ENCODE measurements at places on chromosomes 3 and 15. TPM values are rescaled to one million over a fixed set of nuclear protein-coding genes. Genes with fewer than 3 reads are reported as not detected.

GRCh38 chr3:194069421-194070219 lies 66.3 kb upstream of the HES1 start:
- no peak for DNase-seq

DNA sequence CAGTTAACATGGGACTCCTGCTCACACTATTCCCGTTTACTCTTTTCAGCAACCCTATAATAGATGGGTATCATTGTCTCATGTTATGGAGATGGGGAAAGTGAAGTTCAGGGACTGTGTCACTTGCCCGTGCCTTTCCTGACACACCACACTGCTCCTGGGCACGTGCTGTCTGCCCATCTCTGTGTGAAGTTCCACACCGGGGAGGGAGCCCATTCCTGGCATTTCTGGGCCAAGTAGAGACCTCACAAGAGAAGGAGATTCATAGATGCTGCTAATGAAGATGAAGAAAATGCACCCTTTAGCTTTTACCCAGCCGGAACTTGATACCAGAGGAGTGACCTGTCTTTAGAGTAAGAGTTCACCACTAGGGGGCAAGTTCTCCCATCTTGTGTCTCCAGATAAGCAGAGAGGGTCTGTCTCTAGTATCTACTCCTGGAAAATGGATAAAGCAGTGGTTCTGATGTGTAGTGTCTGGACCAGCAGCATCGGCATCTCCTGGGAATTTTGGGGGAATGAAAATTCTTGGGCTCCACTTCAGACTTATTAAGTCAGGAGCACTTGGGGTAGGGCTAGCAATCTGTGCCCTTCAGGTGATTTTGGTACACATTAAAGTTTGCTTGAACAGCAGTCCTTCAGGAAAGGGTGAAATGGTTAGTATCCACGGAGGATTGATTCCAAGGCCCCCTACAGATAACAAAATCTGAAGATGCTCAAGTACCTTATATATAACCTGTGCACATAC lies 2.0 kb upstream of the TOPBP1 start:
- DNase-seq = no peak

- no peak for DNase-seq
These were observed 20.5 kb upstream of the DCBLD2 start for GRCh38 chr3:98921957-98922356.

- DNase-seq = no peak
These were observed 32.6 kb downstream of the CCNB2 start for GRCh38 chr15:59137566-59137965.

DNA sequence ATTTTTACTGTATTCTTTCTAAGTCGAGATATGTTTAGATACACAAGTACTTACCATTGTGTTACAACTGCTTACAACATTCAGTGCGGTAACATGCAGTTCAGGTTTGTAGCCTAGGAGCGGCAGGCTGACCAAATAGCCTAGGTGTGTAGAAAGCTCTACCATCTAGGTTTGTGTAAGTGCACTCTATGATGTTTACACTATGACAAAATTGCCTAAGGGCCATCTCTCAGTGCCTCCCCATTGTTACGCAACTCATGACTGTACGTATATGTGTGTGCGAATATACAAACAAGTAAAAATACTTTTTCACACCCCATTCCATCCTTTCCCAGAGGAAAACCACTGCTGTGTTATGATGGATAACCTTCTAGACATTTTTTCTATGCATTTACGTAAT lies 44.3 kb downstream of the PXYLP1 start:
- DNase-seq = no peak

GRCh38 chr3:31444220-31445142 lies 88.2 kb upstream of the STT3B start:
- no peak for DNase-seq

GRCh38 chr3:23438657-23439056 lies 235.5 kb downstream of the UBE2E2 start:
- no peak for DNase-seq

DNA sequence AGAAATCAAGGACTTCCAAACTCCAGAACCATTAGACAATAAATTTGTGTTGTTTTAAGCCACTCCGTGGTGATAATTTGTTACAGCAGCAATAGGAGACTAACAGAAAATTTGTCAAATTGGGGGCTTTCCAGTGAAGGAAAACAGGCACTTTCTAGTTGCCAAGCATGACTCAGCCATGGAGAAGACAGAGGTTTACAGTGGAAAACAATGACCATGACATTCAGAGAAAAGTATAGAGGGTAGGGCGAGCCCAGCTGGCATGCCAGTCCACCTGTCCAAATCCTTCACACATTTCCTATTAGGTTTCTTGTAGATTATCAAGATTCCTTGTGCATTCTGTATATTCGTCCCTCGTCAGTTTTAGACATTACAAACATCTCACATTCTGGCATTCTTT lies 24.9 kb downstream of the SLCO2A1 start:
- DNase-seq = no peak

- DNase-seq = no peak
These were observed 8.7 kb downstream of the PXYLP1 start for GRCh38 chr3:141240286-141240685.

DNA sequence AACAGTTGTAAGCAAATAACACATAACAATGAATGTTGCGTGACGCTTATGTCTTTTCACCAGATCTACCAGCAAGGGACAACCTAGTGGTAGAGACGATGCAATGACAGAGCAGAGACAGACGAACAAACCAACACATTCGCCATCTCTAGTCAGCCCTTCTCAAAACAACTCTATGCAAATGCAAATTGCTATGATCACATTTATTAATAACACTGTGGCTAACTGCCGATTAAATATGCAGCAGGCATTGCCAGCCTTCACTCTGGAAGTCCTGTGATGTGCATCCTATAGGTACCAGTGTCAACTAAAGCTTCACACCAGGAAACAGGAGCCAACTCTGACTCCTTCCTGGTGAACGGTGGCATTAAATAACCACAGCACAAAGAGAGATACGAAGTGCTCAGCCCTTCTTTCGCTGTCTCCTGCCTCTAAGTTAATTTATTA lies 94.2 kb downstream of the FOXP1 start:
- DNase-seq = no peak

DNA sequence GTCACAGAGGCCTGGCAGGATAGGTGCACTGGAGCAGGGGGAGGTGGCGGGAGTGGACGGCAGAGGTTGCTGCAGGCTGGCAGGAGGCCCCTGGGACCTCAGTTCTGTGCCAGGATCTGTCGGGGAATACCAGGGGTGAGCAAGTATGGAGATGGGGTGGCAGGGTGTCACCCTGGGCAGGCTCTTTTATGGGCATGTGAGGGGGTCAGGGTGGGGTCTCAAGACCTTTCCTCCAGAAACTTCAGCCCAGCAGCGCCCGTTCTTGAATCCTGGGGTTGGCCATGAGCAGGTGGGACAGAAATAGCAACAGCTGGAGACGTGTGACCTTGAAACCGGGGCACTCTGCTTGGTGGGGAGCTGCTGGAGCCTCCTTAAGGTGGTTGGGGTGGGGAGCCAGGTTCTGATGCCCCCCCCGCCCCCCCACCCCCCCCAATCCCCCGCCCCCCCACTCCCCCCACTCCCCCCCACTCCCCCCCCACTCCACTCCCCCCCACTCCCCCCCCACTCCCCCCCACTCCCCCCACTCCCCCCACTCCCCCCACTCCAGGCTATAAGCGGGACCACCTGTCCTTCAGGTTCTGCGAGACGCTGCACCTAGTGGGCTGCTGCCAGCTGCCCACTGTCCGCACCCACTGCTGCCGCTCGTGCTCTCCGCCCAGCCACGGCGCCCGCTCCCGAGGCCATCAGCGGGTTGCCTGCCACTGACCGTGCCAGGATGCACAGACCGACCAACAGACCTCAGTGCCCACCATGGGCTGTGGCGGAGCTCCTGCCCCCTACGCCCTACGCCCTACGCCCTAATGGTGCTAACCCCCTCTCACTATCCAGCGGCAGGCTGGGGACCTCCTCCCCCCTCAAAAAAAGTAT lies 84.9 kb downstream of the TBC1D2B start:
- peak; percentile 46 for DNase-seq

- no peak for DNase-seq
These were observed 159.4 kb downstream of the TMEM108 start for GRCh38 chr3:133197619-133198018.

DNA sequence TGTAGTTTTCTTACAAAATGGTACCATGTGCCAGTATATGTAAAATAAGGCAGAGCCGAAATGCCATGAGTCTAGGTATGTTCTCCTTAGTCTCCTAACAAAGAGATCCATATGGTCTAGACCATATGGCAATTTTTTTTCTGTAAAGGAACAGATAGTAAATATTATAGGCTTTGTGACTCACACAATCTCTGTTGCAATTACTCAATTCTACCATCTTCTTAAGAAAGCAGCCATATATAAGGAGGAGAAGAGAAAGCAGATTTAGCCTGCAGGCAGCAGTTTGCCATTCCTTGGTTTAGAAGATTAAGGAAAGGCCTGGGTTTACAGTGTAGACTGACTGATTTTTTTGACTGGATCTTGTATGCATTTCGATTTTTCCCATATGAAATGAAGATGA lies 16.3 kb upstream of the BBX start:
- no peak for DNase-seq

DNA sequence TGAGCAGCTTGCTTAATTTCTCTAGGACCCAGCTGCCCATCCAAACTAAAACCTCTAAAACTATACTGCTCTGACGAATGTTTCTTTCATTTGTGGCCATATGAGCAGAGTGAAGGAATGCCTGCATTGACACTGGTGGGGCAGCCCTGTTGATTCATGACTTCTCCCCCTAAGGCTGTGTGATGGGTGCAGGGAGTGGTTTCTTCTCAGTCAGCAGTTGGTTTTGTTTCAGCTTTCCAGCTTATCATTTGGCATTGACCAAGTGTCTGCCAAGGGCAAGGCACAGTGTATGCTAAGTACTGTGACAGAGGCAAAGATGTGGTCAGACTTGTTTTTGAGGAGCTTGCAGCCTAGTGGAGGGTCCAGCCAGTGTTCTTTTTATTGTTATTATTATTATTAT lies 4.7 kb downstream of the ABHD6 start:
- no peak for DNase-seq

DNA sequence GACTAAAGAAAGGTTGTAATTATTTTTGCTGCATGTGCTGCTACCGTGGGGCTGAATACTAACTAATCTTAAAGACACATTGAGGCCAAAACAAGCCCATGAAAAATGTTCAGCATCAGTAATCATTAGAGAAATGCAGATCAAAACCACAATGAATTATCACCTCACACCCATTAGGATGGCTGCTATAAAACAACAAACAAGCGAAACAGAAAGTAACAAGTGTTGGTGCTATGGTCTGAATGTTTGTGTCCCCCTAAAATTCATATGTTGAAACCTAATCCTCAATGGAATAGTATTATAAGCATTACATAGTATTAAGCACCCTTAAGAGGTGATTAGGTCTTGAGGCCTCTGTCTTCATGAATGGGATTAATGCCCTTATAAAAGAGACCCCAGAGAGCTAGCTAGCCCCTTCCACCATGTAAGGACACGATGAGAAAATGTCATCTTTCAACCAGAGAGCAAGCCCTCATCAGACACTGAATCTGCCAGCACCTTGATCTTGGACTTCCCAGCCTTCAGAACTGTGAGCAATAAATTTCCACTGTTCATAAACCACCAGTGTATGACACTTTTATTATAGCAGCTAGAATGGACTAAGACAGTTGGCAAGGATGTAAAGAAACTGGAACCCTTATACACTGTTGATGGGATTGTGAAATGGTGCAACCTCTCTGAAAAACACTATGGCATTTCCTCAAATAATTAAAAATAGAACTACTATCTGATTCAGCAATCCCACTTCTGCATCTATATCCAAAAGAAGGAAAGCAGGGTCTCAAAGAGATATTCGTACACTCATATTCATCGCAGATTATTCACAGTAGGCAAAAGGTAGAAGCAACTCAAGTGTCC lies 76.1 kb downstream of the REC114 start:
- no peak for DNase-seq

DNA sequence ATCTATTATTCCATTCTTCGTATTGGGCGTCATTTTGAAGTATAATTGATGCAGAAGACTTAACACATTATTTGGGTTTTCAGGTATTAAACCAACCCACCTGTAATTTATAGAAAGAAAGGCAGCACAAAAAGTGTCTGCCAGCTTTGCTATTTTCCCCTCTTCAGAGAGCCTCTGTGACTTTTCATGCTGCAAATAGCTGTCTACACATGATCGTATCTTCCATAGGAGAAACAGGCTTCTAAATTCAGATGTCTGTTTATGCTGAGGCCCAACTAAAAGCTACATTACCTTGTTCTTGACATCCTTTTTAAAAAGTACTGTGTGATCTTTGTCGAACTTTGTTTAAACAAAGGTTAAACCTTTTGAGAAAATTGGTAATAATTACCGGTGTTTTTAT lies 5.0 kb downstream of the ACKR2 start:
- no peak for DNase-seq

DNA sequence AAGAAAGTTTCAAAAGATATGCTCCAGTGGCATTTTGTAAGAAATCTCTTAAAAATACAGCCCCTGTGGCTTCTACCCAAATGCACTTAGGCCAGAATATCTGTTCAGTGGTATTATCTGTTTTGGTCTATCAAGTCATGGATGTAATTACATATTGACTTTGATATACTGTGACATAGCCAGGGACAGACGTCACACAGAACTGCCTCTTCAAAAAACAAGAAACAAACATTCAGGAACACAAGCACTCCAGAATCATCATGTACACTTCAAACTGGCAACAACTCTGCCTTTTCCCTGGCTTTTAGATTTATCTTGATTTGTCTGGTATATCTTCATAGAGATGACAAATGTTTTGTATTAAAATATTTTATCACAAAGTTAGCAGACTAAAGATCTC lies 240.3 kb downstream of the IL5RA start:
- DNase-seq = no peak

- DNase-seq = no peak
These were observed 210.3 kb upstream of the CGNL1 start for GRCh38 chr15:57165992-57166391.

Gene GPR87
- not detected for total RNA-seq

Gene GASK1A
- total RNA-seq = 0.59 TPM

Gene ZMYND10
- 0.07 TPM for total RNA-seq

Gene RASGRP1
- total RNA-seq = 0.42 TPM

Gene SCN11A
- not detected for total RNA-seq

Gene GRIP2
- 37.0 TPM for total RNA-seq

Gene HRH1
- 1.4 TPM for total RNA-seq

Gene STIMATE
- 9.0 TPM for total RNA-seq

Gene CBLB
- 60.3 TPM for total RNA-seq

Gene CNBP
- 531 TPM for total RNA-seq

Measured in left ventricle myocardium superior (tissue), 1 donor.